ENCODE measurements at places on chromosomes 2 and 18.

DNA sequence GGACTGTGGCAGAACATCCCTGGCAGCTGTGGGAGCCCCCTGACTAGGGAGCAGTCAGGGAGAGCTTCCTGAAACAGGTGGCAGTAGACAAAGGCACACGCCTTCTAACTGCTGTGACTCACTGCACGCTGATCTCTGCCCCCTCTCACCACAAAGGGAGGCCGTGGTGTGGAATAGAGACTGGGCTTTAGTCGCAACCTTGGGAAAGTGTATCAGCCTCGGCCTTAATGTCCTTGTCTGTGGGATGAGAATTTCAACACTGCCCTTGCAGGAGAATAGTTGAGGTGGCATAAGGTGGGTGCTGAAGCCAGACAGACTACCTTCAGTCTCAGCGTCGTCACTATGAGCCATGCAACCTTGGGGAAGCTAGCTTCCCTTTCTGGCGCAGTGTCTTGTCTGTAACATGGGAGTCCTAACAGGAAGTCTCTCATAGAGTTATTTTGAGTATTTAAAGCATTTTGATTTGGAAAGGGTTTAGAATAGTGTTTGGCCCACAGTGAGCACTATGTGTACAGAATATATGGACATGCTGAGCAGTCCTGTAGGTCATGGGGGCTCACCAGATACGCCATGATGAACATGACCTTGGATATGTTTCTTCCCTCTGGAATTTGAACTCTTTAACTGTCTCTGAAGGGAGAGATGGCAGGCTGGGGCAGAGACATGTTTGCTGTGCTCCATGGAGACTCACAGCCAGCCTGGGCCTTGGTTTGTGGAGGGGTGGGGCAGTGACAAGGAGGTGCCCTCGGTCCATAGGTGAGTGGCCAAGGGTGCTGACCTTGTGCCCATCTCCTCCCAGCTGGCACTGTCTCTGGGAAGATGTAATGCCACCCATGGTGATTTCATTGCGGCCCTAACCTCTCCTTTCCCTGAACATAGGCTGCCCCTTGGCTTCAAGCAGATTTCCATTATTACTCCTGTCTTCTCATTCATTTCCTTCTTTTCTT, 29.5 kb upstream of the SMAD7 start:
- peak; percentile 57 for DNase-seq

- no peak for DNase-seq
Observed at GRCh38 chr18:61738042-61738441, 154.8 kb downstream of the RNF152 start.

GRCh38 chr2:157946919-157947557, 70.9 kb upstream of the ACVR1 start:
- no peak for DNase-seq

GRCh38 chr2:215260097-215260677, 51.7 kb upstream of the ATIC start:
- DNase-seq = no peak

DNA sequence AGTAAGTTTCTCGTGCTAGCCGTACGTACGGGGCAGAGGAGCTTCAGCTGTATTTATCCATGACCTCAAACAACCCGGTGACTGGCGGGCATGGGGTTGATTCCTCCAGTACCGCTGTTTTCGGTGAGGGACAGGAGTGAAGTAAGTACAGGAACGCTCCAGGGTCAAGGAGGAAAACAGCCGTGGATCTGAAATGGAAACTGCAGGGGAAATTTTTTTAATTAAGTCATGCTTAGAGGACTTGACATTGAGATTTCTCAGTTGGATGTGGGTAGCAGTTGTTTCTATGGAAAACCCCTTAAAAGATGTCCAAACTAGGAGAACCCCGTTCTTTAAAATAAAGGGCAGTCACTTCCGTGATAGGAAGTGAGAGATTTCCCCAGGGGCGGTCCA, 1.2 kb downstream of the RAB12 start:
- DNase-seq = no peak

GRCh38 chr2:143128681-143129580, at the start of gene ARHGAP15:
ARHGAP15 (plus strand) TSS chr2:143129419.
- no peak for DNase-seq

- no peak for DNase-seq
Observed at GRCh38 chr2:48601349-48601748, 16.3 kb upstream of the GTF2A1L start.

DNA sequence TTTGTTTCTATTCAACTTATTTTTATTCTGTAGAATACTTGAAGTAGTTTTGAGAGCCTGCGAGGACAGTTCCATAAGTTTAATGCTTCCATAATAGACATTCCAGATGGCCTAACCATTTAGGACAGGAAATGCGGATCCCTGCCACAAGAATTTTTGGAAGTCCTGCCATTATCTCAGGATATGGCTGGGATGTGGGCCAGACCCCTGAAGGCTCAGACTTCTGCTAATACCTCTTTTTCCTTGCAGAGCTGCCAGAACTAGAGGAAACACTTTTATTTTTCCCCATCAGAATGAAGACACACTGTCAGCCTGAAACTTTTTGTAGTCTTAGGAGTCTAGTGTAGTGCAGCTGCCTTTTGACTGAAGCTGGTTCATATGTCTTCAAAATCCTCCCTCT, 806.5 kb downstream of the TDRD15 start:
- DNase-seq = peak; percentile 72

GRCh38 chr2:4618630-4619228, 915.4 kb downstream of the DCDC2C start:
- no peak for DNase-seq

DNA sequence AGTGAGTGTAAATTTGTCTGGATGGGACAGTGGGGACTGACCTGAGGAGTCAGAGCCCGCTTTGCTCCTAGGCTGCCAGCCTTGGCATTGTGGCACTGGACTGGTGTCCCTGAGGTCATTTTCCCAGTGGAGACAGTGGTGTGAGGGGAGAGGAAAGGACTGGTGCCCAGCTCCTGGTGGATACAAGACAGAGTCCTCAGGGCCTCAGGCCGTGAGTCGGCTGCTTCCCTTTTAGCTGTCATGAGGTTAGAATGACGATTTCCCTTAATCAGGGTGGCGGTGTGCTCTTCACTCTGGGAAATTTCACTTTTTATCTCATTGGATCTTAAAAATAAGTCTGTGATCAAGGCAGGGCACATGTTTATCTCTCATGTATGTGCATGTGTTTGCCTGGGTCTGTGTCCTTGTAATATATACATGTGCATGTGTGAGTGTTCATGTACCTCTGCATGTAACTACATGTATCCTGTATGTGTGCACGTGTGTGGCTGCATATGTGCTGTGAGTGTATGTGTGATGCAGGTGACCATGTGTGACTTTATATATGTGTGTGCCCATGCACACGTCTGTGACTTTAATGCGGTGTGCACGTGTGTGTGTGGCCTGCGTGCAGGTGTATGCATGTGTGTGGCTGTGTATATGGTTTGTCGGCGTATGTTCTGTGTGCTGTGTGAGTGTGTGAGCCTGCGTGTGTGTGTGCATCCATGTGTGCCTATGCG, 55.7 kb downstream of the GLI2 start:
- no peak for DNase-seq

DNA sequence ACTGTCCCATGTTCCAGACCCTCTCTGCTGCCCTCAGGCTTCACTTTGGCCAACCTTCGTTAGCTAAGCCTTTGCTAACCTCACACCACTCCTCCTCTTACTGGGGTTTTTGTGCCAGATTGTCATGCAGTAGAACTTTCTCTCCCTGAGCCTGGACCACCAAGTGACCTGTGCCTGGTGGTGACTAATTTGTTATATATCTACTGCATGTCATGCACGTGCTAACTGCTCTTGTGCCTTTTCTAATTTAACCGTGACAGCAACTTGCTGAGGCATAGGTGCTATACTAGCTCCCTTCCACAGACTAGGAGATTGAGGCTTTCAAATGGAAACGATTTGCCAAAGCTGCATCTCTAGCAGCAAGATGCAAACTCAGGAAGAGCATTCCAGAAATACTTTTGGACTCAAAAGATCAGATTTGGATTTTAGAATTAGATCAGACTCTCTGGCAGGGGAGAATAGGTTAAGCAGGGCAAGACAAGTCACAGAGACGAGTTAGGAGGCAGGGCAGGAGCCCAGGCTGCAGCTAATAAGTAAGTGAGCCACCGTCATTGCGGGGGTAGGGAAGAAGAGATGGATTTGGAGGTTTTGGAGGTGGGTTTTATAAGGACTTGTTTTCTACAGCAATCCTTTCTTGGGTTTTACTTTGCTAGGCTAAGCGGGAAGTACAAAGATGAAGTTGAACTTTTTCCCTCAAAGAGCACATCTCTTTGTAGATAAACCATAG, 1.8 kb downstream of the PPP1R7 start:
- no peak for DNase-seq

DNA sequence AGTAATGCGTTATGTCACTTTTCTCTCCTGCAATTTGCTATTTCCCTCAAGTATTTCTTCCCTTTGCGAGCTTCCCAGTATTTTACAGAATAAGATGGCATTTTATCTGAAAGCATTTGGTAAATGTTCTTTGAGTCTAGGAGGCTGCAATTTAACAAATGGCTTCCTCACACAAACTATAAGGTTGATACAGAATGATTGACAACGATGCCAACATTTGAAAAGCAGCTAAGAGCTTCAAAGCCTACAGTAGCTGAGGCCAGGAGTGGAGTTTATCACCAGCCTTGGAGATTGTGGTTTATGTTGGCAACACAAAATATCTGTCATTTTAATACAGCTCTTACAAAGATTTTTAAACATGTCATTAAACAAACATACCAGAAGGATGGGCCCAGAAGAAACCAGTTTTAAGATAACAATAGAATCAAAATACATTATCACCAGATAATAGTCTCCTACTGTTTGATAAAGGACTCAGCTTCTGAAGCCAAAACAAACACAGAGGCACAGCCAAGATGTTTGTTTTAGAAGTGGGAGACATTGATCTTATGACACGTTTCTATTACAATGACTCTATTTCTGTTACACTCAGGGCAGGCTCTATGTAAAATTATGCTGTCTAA, 711.4 kb upstream of the ACVR2A start:
- DNase-seq = no peak
